ENCODE measurements at places on chromosomes 5 and 9.

- DNase-seq: peak; percentile 75
Observed at GRCh38 chr5:177431317-177432142, 5.1 kb downstream of the GRK6 start.

DNA sequence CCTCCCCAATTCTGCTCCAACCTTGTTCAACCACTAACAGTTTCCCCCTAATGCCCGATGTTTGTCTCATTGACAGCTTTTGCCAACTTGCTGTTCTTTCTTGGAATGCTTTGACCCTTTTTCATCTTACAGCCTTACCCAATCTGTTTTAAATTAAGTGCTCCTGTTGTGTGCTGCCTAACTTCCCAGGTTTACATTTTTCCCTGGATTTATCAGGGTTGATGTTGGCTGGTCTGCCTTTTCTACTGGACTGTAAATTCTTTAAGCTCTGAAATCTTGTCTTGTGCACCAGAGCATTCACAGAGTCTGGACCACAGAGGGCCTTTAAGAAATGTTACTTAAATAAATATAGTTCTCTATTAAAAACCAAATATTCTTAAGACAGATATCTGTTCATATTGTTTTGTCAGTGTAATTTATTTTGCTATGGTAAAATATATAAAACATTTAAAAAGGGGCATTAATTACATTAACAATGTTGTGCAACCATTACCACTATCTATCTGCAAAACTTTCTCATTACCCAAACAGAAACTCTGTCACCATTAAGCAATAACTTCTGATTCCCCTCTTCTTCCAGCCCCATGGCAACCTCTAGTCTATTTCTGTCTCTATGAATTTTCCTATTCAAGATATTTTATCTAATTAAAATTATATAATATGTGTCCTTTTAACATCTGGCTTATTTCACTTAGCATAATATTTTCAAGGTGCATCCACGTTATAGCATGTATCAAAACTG lies 73.0 kb downstream of the OSTF1 start:
- no peak for DNase-seq

DNA sequence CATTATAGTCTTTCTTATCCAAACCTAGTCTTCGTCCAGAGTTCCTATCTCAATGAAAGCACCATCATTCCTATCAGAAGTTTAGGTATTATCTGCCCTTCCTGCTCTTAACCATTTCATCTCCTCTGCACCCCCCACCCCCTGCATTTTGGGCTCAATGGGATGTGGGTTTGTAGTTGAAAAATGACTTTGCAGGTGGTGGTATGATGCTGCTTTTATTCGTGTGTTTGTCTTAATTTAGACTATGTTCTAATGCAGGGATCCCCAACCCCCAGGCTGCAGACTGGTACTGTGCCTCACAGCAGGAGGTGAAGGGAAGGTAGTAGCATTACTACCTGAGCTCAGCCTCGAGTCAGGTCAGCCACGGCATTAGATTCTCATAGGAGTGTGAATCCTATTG lies 49.4 kb upstream of the ZNF608 start:
- DNase-seq: no peak

- DNase-seq: no peak
Observed at GRCh38 chr9:133386338-133386737, 10.2 kb downstream of the STKLD1 start.

GRCh38 chr5:147101659-147102369 lies 133.0 kb upstream of the STK32A start:
- no peak for DNase-seq

DNA sequence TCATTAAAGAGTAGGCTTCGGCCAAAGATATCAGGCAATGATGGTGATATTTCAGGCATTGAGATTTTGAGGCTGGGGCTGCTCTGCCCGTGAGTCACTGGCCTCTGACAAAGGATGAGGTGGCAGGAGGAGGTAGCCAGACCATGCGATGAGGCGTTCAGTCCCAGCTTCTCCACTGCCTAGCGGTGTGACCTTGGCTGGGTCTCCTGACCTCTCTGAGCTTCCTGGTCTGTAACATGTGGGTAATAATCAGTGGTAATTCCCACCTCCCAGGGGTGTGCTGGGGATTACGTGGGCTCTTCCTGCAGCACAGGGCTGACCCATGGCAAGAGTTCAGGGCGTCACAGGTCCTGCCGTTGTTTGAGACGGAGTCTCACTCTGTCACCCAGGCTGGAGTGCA lies 73.2 kb upstream of the RAPGEF1 start:
- no peak for DNase-seq

DNA sequence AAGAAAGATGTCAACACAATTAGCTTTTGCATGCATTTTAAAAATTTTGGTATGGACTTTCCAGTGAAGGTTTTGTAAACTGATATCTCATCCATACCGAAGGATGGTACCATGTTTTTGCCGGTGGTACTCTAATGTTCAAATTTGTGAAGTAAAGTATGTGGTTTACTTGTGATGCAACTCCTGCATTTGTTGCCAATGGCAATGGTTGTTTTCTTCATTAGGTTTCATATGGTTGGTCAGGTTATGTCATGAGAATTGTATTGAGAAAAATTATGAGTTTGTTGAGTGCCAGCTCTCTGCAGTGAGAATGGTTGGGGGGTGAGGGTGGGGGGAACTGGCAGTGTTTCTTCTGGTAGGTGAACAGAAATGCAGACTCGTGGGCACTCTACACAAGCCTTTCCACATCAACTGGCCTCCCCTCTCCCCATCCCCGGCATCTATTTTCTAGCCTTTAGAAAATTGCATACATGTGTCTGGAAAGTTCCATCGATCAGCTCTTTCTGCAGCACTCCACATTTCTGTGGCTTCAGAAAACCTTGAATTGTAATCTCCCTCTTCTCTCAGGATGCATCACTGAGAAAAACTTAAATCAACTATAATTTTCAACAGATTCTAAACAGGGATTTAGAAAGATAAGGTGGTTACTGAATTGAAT lies 107.7 kb downstream of the PDE4D start:
- no peak for DNase-seq

DNA sequence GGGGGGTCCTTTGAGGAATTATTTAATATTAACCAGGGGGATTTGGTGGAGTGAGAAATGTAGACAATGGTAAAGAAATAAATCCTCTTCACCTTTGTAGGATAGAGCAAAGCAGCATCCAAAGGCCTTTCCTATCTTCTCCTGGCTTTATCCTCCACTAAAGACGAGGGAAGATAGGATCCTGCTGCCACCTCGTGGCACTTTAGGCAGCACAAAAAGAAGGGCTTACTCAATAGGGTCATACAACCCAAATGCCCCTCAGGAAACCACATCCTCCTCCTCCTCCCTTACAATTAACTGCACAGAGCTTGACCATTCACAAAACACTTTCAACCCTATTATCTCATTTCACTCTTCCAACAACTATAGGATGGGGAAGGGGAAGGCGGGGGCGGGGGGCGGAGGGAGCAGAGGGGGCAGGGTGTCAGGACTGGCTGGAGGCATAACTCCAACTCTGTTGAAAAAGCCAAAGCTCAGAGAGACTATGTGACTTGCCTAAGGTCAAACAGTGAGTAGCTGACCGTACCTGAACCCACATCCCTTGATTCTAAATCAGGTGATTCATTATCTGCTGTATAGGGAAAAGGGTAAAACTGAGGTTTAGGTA lies 45.4 kb upstream of the MYOT start:
- DNase-seq: no peak

GRCh38 chr9:134514503-134514902 lies 127.1 kb upstream of the COL5A1 start:
- DNase-seq: no peak

DNA sequence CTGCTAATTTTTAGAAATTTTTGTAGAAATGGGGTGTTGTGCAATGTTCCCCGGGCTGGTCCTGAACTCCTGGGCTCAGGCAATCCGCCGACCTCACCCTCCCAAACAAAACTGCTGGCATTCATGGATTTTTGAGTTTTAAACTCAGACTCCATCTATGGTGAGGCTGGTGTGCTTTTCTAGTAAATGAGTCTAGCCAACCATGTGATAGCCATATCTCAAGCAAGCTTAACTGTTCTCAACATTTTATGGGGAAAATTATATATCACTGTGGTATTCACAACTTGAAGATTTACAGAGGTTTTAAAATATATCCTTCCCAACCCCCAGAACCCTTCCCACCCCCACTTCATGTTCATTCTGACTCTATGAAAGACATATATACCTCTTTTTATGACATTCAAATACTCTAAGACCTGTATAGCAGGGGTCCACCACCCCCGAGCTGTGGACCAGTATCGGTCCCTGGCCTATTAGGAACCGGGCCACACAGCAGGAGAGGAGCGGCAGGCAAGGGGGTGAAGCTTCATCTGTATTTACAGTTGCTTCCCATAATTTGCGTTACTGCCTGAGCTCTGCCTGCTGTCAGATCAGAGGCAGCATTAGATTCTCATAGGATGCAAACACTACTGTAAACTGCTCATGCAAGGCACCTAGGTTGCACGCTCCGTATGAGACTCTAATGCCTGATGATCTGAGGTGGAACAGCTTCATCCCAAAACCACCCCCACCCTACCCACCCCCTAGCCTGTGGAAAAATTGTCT lies 4.5 kb upstream of the NADK2 start:
- no peak for DNase-seq

- DNase-seq: no peak
Observed at GRCh38 chr9:79812099-79812498, 240.3 kb downstream of the TLE4 start.

GRCh38 chr9:70475211-70475610 lies 60.8 kb upstream of the KLF9 start:
- no peak for DNase-seq

DNA sequence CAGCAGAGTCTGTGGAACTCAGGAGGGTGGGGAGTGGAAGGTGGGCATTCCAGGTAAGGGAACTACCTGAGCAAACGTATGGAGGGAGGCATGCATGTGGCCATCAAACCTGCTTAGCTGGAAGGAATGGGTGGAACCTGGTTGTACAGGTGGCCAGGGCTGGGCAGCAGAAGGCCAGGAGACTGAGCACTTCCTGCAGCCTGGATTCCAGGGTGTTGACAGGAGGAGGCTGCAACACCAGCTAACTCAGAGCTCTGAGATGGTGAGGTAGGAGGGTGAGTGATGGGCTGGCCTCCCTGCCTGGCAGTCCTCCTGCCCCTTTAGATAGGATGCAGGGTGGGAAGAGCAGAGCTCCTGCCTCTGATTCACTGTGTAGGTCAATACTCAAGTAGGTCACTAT lies 92.5 kb upstream of the CPEB4 start:
- no peak for DNase-seq

DNA sequence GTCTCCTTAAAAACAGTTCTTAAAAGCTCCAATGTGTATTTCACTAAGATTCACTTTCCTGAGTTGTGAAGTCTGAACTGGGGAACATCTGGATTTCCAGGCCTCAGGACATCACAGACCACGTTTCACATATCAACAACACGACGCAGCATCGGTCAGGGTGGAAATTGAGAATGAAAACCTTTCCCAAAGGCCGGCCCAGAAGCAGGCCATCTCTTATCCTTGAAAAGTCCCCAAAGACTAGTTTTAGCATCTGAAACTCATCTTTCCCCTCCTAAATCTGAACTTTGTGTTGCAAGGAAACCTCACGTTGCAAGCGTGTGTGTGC lies 96.4 kb upstream of the COL5A1 start:
- DNase-seq: no peak

DNA sequence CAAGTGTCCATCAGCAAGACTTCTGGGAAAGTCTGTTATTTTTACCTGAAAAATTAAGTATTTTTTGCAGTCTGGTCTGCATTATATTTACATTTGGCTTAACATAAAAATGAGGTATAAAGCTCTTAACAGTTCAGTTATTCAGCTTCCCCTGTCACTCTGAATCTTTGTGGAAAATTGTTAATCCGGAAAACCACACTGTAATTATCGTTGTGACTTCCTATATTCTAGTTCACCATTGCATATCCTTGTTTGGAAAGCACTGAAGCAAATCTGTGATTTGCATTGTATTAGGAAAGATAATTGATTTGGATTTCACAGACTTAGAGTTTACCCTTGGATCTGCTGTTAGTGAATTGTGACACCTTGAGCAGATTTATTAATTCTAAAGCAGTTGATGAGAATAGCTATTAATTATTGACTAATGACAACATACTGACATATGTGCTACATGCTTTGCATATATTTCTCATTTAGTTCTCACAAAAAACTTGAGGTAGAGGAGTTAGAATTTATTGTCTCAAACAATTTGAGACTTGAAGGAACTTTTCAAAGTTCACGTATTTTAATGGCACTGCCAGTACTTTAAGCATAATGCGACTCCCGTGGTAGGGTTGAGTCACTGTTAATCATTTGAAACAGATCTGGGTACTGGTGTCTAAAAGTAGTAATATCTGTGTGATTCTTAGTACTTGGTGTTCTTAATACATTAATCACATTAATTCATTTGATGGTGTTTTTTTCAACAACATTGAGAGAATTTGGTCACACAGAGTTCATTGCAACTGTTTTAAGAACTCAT lies 71.8 kb upstream of the LRRC70 start:
- DNase-seq: no peak

DNA sequence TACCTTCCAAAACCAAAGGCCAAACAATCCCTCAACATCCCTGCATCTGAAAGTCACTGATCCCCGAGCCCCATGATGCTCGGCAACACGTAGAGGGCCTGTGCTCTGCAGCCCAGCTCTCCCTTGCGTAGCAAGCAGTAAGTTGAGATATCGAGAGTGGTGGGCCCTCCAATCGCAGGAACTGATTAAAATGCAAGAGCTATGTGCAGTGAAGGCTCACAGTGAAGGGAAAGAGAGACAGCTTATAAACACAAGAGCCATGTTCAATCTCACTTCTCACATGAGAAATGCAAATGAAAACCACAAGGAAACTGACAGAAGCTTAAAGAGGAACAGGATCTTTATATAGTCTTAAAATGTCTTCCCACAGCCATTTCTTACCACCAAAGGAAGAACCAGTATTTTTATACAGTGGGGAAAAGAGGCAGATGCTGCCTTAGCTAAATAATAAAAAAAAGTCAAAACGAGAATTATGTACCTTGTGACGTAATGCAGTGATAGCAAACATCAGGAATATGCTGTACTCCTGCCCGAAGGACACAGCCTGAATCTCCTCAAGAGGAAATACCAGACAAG lies 24.6 kb downstream of the TTF1 start:
- no peak for DNase-seq

GRCh38 chr9:76112151-76112550 lies 221.7 kb downstream of the PCSK5 start:
- DNase-seq: no peak

- DNase-seq: no peak
Observed at GRCh38 chr5:12023614-12024241, 119.5 kb upstream of the CTNND2 start.

DNA sequence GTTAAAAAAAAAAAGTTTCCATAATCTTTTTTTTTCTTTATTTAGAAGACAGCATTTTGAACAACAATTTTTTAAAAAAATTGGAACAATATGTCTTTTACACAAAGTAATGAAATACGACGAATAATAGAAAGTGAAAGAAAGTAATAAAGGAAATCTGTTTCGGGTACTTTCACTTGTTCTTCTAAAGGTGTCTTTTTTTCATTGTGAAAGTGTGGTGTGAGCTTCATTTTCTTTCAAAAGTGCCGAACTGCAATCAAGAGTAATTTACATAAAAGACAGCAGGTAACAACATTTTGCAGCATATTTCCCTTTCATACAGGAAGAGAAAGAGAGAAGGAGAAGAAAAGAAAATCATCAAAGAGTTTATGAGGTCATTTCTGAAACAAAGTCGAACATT lies 159.7 kb upstream of the CDH12 start:
- DNase-seq: no peak

All from stimulated activated CD4-positive, alpha-beta T cell treated with anti-CD3 and anti-CD28 coated beads, Interleukin-4, amount 100 ng/mL, for 24 hours (primary cell).